ENCODE measurements at places on chromosomes 16 and 17. TPM values are rescaled to one million over a fixed set of nuclear protein-coding genes. Genes with fewer than 3 reads are reported as not detected.

- no peak for DNase-seq
These were observed 2.5 kb upstream of the MT1X start for GRCh38 chr16:56679818-56680217.

GRCh38 chr17:8062435-8062806 is 23.6 kb downstream of the ALOX15B start:
- no peak for DNase-seq

The SMIM5 gene
- polyA plus RNA-seq = not detected

The DBNDD1 gene
- polyA plus RNA-seq = 3.7 TPM

GRCh38 chr17:61422869-61423268 is 23.2 kb downstream of the TBX2 start:
- DNase-seq = no peak

GRCh38 chr16:76959166-76959565 is 231.8 kb upstream of the MON1B start:
- DNase-seq = no peak

- no peak for DNase-seq
These were observed 10.1 kb downstream of the TBC1D24 start for GRCh38 chr16:2484898-2485508.

DNA sequence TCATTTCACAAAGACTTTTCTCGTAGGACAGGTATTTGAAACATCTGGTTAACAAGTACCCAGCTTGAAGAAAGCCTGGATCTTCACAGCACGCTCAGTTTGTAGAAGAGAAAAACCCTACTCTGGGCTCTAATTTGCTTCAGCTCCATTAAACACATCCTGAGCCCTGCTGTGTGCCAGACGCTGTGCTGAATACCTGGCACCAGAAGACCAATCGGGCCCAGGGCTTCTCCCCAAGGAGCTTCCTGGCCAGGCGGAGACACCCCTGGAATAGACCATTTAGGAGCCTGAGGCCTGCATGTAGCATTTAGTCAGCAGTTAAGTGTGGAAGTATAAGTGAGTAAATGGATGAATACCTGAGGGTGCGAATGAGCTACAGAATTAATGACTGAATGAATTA is 8.9 kb upstream of the ABAT start:
- DNase-seq = no peak

- no peak for DNase-seq
These were observed 387.3 kb upstream of the CDH11 start for GRCh38 chr16:65509172-65509571.

The PHKB gene
- 29.4 TPM for polyA plus RNA-seq

DNA sequence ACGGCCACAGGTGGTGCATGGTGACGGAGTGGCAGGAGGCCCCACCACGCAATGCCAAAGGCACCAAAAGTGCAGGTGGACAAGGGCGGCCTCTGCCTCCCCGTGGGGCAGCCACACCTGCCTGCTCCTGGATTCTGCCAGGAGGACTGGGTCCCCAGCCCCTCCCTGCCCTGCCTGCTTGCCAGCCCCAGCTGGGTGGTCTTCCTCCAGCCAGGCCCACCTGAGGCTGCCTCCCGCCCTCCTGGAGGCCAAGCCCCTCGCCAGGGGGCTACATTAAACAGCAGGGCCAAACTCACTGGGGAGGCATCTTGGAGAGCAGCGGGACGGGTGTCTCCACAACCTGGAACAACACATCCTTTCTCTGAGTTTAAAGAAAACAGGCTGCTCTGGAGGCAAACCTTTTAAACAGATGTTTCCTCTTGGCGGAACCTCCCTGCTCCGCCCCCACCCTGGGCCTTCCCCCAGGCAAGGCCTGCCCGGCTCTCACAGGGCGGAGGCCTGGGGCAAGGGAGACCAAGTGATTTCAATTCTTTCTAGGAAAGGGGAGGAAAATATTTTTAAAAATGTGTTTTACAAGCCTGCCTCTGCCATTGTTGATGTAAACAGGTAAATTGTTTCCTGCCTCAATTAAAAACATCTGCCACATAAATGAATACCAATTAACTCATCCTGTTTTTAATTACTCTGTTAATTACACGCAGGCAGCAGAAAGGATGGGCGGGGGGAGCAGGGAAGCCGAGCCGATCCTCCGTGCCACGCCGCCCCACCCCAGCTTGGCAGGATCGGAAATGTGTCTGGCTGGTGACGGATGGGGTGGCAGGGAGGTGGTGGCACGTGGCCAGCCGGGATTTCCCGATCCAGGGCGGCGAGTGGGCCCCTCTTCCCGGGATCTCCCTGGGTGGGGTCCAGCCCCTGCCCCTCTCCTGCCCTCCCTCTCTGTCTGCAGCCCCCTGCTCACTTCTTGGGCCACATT is 54.4 kb upstream of the PABPN1L start:
- no peak for DNase-seq

GRCh38 chr16:69313469-69313868 is 2.3 kb downstream of the VPS4A start:
- no peak for DNase-seq

- no peak for DNase-seq
These were observed 16.3 kb downstream of the CAVIN1 start for GRCh38 chr17:42406615-42407288.

DNA sequence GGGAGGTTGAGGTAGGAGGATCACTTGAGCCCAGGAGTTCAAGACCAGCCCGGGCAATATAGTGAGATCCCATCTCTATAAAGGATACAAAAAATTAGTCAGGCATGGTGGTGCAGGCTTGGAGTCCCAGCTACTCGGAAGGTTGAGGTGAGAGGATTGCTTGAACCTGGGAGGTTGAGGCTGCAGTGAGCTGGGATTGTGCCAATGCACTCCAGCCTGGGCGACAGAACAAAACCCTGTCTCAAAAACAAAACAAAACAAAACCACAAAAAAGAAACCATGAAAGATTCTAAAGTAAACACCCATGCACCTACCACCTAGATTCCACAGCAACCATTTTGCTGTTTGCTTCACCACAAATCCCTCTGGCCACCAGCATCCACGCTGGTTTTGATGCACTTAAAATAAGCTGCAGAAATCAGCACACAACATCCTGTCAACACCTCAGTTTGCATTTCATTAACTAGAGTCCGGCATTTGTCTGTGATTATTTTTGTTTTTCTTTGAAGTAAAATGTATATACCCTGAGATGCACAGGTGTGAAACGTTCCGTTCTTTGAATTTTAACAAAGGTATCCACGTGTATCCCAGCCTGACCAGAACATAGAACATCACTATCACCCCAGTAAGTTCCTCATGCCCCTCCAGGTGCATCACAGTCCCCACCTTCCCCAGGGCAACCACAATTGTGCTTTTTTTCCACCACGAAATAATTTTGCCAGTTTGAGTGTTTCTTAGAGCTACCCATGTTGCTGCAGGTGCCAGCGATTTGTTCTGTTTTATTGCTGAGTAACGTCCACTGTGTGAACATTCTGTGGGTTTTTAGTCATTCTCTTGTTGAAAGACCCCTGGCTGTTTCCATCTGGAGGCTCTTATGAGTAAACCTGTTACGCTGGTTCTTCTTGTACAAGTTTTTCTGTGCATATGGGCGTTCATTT is 191.5 kb downstream of the SEC14L1 start:
- DNase-seq = peak; percentile 79

DNA sequence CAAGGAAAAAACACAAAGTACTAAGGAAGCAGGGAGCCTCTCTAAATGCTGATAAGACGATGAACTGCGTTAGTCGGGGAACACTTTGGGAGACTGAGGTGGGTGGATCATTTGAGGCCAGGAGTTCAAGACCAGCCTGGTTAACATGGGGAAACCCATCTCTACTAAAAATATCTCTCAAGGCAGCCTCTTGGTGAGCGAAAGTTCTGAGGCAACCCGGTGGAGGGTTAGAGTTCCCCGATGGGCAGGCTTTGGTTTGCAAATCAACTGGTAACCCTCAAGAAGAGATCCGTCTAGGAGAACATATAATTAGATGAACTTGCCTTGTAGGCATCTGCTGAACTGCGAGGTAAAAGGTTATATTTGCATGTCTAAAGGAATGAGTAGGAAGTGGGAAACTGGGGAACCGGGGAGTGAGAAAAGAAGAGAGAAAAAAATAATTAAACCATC is 44.6 kb downstream of the WSB1 start:
- DNase-seq = no peak

DNA sequence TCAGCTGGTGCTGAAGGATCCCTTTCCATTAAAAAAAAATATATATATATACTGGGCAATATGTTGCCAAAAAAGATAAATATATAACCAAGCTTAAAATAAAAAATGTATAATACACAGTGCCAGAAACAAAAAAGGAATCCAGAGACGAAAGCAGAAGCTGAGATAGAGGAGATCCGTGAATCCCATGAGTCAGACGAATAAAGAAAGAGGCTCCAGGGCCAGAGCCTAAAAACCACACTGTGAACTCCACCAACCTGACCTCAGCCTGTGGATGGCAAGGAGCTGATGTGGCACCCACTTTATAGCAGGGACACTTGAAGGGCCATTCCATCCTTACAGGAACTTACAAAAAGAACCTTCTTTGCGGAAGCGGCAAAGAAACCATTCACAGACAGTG is 34.8 kb downstream of the PITPNM3 start:
- DNase-seq = no peak

DNA sequence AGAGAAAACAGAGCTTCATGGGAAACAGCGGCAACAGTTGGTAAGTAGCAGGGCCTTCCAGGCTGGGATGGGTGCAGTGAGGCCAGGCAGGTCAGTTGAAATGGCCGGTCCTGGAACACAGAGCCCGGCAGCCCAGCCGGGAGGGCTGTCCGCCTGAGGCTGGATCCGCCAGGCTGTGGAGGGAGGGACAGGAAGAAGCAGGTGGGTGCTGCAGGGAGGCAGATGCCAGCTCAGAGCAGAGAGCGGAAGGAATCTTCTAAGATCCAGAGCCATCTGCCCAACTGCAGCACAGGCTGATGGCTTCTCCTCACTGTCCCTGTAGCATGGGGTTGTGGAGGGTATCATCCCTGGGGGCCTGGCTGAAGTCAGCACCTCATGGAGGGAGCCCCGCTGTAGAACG is 599 bp downstream of the RNF112 start:
- no peak for DNase-seq

GRCh38 chr16:64409783-64410210 is 712.1 kb downstream of the CDH11 start:
- no peak for DNase-seq
